ENCODE measurements at places on chromosomes 16 and 17.

GRCh38 chr16:54239456-54239855 lies 47.1 kb downstream of the IRX3 start:
- no peak for DNase-seq

- peak; percentile 2 for DNase-seq
Observed at GRCh38 chr16:35102780-35103403, 1643.5 kb downstream of the TP53TG3F start.

DNA sequence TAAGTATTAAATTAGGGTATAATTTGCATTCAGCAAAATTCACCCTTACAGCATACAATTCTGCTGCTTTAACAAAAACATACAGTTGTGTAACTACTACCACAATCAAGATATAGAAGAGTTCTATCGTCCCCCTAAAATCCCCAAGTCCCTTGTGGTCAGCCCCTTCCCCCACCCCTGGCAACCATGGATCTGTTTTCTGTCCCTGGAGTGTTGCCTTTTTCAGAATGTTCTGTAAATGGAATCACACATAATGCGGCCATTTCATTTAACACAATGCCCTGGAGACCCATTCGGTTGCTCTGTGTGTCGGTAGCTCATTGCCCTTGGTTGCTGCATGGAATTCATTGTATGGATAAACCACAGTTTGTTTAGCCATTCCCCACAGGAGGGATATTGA lies 190.2 kb downstream of the IRX5 start:
- no peak for DNase-seq

GRCh38 chr16:67158637-67159600 lies 790 bp downstream of the TRADD start:
- no peak for DNase-seq

- no peak for DNase-seq
Observed at GRCh38 chr17:72349011-72349410, 228.2 kb downstream of the SOX9 start.
